ENCODE measurements at places on chromosomes 3 and 15. TPM values are rescaled to one million over a fixed set of nuclear protein-coding genes. Genes with fewer than 3 reads are reported as not detected.
A peak's percentile ranks its signal among the peaks of the same experiment; 100 is the strongest.

DNA sequence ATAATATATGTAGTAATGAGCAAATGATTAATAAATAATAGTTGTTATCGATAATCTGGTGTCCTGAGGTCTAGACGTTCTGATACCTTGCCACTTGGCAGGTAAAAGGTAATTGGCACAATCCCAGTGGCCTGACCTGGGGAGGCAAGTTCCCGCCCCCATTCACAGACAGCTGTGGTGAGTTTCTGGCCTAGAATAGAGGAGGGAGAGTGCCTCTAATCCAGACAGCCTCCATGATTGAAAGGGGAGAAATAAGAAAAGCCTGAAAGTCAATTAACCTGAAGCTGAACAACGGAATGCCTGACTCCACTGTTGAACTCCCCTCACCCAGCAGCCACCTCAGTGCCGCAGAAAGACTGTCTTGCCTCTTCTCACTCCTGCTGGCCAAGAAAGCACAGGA lies 38.1 kb upstream of the SV2B start:
- no peak for DNase-seq

DNA sequence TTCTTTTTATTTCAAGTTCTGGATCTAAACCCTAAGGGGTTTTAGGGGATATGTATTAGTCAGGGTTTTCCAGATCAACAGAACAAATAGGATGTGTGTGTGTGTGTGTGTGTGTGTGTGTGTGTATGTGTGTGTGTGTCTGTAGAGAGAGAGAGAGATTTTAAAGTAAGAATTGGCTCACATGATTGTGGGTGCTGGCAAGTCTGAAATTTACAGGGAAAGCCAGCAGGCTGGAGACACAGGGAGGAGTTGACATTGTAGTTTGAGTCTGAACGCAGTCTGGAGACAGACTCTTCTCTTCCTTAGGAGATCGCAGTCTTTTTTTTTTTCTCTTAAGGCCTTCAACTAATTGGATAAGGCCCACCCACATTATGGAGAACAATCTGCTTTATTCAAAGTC lies 428.8 kb upstream of the TBL1XR1 start:
- no peak for DNase-seq

DNA sequence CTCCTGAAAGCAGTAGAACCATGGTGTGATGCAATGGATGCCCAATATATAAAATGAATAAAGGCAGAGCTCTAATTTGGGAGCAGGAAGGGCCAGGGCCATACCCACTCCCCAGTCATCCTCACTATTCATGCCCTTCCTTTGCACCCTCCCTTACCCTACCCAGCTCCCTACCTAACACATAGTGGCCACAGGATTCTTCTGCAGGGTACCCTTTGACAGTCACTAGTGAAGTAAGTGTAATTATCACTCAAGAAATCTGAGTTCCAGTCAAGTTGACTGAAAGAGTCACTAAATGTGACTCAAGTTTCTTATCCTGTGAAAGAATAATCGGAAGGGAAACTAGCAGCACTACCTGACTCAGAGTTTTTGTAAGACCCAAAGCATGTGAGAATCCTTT lies 69.2 kb downstream of the RASA2 start:
- DNase-seq = no peak

- DNase-seq = no peak
These were observed 111.7 kb upstream of the PLXND1 start for GRCh38 chr3:129718201-129718600.

- DNase-seq = no peak
These were observed 22.6 kb downstream of the SLC51A start for GRCh38 chr3:196238612-196239560.

DNA sequence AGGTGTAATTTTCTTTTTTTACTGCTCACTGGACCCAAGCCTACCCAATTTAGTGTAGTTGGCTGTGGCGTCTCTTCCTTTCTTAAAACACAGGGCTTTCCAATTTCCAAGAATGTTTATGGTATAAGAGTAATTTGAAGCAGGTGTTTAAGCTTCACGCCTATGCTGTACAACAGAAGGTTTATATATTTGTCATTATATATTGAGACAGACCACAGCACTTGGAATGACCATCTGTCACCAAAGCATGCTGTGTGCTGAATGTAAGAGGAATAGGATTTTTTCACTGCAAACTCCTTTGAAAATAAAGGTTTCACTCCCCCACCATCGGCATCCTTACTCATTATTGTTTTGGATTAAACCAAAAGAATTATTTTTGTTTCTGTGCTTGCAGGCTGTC lies 325.7 kb downstream of the OTOL1 start:
- DNase-seq = peak; percentile 14

GRCh38 chr3:182521339-182521738 lies 272.0 kb upstream of the ATP11B start:
- DNase-seq = no peak

DNA sequence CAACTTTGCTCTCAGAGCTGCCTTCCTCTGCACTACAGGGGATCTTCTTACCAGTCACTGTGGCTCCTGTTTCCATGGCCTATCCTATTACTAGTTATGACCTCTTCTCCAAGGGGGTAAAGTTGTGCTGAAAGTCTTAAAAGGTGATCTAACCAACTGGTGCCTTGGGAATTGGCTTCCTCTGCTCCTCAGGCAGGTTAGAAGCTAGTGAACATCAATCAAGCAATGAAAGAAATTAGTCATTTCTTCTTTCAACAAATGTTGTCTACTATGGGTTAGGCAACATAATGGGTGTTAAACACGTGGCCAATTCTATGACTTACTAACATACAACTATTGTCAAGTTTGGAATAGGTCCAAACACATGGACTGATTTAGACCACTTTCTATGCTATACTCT lies 571.4 kb upstream of the NAALADL2 start:
- no peak for DNase-seq

GRCh38 chr15:90192961-90193786 lies 8.0 kb upstream of the SEMA4B start:
- no peak for DNase-seq

DNA sequence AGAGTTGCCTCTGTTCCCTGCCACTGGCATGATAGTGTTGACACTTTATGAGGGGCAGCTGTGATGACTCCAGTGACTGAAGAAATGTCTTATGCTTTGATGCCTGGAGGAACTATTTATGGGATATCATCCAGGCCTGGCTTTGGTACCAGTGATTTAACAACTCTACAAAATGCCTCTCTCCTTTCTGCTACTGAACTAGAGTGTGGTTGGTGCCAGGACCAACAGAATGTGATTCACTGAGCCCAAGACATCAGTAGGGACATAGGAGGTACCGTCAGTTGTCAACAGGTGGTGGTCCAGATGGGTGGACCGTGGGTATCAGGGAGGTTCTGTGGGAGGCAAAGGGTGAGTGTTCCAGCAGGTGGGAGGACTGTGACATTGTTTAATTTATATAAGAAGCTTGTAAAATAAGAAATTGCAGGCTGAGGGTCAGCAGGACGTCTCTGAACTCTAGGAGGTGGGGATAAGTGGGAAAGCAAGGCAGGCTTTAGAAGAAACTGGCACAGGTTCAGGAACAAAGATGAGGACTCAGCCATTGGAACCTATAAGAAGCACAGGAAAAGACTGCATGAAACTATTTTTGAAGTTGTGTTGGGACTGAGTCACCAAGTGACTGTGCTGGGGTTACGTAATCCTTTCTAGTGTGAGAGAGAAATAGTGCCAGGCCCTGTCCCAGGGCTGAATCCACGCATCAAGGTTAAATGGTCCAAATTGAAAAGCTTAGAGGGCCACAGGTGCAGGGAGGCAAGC lies 28.5 kb upstream of the SLC7A14 start:
- DNase-seq = no peak

GRCh38 chr15:31488437-31489204 lies 162.0 kb downstream of the KLF13 start:
- DNase-seq = peak; percentile 75

- no peak for DNase-seq
These were observed 34.2 kb upstream of the OCA2 start for GRCh38 chr15:28133281-28133680.

Gene SYNPR
- polyA plus RNA-seq = 0.09 TPM

Gene KCNH8
- polyA plus RNA-seq = 1.1 TPM

Gene GADL1
- 2.3 TPM for polyA plus RNA-seq

Gene GPR149
- polyA plus RNA-seq = not detected

All from renal pelvis (tissue), 12 donors.